Calu3 (cell line): ENCODE measurements at places on chromosomes 13 and 19.
A peak's percentile ranks its signal among the peaks of the same experiment; 100 is the strongest.

GRCh38 chr19:10390652-10391286 is 10.4 kb upstream of the TYK2 start:
- DNase-seq, result peak; percentile 74

GRCh38 chr13:48961379-48961778 is 14.3 kb upstream of the FNDC3A start:
- no peak for DNase-seq

GRCh38 chr13:30737511-30738337 is 2.4 kb downstream of the ALOX5AP start:
- no peak for DNase-seq

DNA sequence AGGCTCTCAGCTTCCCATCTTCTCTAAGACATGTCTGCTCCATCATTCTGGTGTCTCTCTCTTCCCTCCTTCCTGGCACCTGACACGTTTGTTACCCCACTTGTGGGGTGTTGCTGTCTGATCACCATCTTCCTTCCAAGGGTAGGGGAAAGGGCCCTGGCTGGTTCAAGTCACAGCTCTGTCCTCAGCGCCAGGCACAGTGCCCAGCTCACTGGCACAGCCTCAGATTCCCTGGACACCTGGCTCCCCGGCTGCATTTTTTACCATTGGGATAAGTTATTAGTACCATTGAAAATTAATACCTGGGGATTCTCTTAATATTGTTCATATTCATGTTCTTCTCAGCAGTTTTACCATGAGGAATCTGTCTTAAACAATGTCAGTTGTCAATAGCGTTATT is 50.8 kb upstream of the LDLR start:
- DNase-seq, result no peak
